ENCODE measurements at places on chromosomes 1 and 21. TPM values are rescaled to one million over a fixed set of nuclear protein-coding genes. Genes with fewer than 3 reads are reported as not detected.

GREM2 gene
- total RNA-seq = 0.52 TPM

OR2G6 gene
- not detected for total RNA-seq

TAS1R2 gene
- total RNA-seq = not detected

LEFTY1 gene
- not detected for total RNA-seq

CYYR1 gene
- total RNA-seq = not detected

AMY1C gene
- total RNA-seq = not detected

S100A3 gene
- total RNA-seq = not detected

CD1E gene
- total RNA-seq = not detected

TNFRSF9 gene
- 0.57 TPM for total RNA-seq

CFAP74 gene
- total RNA-seq = not detected

All from activated CD4-positive, alpha-beta T cell treated with anti-CD3 and anti-CD28 coated beads, Interleukin-2, amount 10 ng/mL, durations not matched to agents 7 days and 5 days (primary cell).